ENCODE measurements at places on chromosomes 1 and 21.

GRCh38 chr21:15850645-15851044, 120.9 kb downstream of the USP25 start:
- no peak for DNase-seq

- DNase-seq: no peak
These were observed 8.7 kb upstream of the LRRC71 start for GRCh38 chr1:156911577-156912298.

DNA sequence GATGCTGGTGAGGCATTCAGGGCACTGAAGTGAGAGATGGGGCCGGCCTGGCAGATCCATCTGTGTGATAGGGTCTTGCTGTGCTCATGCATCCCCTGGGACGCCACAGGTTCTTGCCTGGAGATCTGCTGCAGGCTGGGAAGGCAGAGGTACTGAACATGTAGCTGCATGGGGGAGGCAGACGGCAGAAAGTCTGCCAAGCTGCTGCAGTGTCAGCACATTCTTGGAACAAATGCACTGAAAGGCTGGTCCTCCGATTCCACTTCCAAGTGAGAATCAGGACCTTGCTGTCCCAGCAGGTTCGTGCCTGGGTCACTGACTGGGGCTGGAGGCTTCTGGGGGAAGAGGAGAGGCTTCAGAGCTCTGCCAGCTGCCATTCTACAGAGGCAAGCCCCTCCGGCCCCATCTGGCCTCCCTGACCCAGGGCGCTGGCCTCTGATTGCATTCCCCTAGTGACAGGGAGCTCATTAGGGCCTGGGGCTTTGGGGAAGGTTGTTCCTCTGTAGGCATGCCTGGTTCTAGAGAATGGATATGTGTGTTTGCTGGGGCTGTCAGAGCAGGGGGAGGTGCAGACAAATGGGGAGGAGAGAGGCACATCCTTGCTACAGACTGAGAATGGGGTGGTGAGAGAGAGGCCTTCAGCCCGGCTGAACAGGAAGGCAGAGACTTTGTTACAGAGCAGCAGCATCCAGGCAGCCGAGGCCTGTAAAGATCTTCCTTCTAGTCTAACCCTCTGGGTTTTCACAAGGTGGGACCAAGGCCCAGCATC, 174.0 kb downstream of the TRABD2B start:
- DNase-seq: no peak

DNA sequence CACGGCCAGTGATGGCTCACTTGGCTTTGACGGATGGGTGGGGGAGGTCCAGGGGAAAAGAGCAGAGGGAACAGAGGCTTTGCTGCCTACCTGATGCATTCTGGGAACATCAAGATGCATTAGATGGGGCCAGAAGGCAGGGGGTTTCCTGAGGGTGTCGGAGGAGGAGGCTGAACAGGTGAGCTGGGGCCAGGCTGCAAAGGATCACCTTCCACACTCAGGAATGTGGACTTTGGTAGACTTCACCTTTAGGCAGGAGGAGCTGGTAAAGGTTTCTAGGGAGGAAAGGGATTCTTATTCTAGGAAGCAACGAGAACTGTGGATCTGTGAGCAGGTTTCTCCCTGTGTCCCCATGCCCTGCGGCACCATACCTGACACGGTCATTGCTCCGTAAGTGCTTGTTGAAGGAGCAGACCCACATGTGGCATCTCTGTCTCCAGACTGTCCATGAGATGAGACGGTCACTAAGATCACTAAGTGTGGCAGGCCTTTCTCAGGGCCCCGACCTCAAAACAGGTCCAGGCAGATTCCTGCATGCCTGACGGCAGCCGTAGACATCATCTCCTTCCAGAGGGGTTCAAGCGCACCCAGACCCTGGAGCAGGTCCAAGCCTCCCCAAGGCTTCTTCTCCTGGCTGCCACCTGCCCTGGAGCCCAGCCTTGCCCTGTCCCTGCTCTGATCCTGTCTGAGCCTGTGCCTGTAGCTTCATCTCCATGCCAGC, 89.1 kb upstream of the SLC25A33 start:
- DNase-seq: no peak

DNA sequence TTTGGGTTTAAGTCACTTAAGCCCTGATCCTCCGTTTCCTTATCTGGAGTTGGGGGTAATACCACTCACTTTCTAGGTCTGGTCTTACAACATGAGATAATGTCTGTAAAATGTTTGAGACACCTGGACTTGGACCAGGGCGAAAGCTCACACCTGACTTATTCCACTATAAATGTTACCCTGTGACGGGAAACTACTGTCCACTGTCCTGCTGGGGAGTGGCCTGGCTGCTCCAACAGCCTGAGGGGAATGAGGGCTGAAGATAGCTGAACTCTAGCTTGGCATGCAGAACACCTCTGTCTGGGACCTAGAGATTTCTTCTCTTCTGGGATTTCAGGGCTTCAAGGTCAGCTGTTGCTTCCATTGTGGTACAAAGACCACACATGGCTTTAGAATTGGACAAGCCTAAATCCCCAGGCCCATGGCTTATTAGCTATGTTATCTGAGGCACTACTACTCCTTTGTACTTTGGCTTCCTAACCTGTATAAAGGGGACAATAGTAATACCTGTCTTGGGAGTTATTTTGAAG, 9.5 kb upstream of the A3GALT2 start:
- no peak for DNase-seq

Data from NCI-H1436 (cell line).